ENCODE measurements at places on chromosomes 4 and X.
A peak's percentile ranks its signal among the peaks of the same experiment; 100 is the strongest.

GRCh38 chr4:95638920-95639501, 90.2 kb upstream of the UNC5C start:
- ATAC-seq = peak; percentile 74

DNA sequence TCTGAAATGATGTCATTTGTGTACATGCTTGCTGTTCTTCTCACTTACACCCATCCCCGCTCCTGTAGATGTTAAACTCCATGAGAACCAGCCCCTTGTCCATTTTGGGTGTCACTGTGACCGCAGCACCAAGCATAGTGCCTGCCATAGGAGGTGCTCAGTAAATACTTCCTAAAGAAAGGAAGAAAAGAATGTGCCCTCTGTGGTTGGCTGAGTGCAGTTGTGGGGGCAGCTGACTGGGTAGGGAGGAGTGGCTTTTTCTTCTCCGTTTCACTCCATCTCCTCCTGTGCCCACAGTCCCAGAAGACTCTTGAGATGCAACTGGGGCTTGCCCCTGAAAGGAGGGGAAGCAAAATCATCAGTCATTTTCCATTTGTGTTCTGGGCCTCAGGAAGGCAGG, 25.5 kb downstream of the PHEX start:
- no peak for ATAC-seq

- ATAC-seq = no peak
These were observed 186.2 kb downstream of the ANKRD50 start for GRCh38 chr4:124526331-124526730.

GRCh38 chr4:52052475-52052780, 1.3 kb downstream of the SPATA18 start:
- no peak for ATAC-seq

GRCh38 chr4:185774131-185774653, 37.8 kb downstream of the SORBS2 start:
- ATAC-seq = no peak
